ENCODE measurements at places on chromosomes 4 and X.

- no peak for DNase-seq
Measured at GRCh38 chr4:71689822-71690221, 94.1 kb downstream of the GC start.

DNA sequence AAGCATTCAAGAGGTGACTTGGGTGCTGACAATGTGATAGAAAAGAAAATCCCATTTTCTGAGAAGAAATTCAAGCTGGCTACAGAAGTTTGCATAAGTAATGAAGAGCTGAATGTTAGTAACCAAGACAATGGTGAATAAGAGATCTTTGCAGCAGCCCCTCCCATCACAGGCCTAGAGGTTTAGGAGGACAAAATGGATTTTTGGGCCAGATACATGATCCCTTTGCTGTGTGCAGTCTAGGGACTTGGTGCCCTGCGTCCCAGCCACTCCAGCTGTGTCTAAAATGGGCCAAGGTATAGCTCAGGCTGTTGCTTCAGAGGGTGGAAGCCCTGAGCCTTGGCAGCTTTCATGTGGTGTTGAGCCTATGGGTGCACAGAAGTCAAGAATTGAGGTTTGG is 107.0 kb upstream of the EPHA5 start:
- no peak for DNase-seq

GRCh38 chr4:63556332-63556731 is 852.9 kb downstream of the TECRL start:
- DNase-seq, result no peak

DNA sequence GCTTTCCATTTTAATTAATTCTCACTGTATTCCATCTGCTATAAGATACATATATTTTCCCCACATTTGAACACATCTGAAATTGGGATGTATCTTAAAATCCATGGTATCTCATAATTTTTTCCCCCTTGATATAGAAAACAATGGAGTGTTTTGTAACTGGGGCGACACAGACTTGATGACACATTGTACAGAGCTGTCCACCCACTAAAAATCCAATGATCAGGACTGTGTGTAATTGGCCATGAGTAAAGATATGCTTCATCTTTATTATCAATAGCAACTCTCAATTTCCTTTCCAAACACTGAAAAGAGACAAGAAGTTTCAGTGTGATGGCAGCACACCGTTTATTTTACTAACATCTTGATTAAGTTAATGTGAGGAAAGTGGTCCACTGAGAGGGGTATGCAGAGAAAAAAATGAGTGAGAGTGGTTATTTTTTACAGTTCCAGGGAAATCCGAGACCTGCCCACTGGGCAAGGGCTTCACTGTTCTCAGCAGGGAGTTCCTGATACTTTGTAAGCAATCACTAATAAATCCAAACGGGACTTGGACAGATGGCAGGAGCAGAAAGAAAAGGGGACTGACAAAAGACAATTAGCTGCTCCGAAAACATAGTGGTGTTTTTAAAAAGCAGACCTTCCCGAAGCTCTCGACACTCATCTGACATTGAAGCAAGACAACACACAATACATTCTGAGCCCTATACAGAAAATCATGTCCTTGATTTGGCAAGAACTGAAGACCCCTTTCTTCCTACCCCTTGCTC is 149.4 kb downstream of the TSPAN5 start:
- no peak for DNase-seq

DNA sequence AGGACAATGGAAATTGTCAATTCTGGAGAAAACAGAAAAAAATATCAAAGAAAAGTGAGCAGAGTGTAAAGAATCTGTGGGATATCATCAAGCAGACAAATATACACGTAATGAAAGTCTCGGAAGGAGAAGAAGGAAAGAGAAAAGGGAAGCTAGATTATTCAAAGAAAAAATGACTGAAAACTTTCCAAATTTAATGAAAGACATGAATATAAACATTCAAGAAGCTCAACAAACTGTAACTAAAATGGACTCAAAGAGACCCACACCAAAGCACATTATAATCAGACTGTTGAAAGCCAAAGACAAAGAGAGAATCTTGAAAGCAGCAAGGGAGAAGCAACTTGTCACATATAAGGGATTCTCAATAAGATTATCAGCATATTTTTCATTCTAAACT is 28.3 kb downstream of the PARM1 start:
- no peak for DNase-seq

DNA sequence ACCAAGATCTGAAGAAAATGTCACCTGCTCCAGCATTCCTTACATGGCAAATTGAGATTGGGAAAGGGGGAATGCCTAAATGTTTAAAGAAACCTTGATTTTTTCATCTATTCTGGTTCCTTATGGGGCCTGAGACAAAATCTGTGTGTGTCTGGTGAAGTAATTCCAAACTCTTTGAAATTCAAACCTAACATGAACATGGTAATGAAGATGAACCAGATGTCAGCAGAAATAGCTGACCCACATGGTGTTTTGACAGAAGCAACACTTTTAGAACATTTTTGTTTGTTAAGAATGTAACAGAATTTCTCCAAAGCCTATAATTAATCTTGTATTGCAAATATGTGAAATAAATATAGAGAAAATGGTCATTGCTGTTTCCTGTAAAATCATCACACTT is 133.0 kb downstream of the PARM1 start:
- no peak for DNase-seq

DNA sequence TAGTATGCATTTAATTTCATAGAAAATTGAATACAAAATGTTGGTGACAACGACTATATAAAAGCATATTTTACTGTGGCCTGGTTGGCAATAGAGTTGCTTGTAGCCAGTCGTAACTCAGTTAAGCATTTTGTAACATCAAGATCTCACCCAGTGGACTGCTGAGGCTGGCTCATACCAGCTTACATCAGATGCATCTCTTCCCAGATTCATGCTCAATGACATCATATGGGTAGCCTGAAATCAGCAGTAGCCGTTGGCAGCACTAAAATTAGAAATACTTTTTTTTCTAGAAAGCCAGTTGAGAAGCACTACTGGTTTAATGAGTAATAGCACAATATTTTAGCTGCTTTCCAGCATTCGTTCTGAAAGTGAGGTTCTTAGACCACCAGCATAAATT is 341.2 kb downstream of the TECRL start:
- DNase-seq, result no peak

DNA sequence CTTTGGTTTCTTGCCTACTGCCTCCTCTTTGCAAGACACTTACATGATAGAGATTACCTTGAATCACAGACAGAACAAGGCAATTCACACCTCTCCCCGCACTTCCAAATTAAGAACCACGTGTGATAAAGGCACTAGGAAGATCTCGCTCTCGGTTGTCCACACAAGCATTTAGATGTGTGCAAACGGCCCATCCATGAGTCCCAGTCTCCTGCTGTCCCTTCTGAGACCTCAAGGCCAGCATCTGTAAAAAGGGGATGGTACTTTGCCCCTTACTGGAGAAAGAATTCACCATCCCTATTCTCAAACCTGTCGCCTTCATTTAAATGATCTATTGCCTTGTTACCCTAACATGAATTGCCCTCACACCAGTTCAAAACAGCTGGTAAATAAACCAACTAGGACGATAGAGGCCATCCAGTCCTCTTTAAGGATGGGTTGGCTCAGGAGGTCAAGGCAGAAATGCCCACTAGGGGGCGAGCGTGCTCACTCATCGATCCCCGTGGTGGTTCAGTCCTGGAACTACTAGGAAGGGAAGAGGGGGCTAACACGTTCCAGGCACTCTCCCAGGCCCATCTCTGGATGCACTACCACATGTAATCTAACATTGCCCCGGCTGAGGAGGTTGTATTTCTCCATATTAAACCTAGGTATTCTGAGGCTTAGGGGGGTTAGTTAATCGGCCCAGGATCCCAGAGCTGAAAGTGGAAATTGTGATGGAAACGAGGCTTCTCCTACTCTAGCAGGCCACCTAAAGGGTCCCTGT is 95.8 kb downstream of the DHX15 start:
- peak; percentile 47 for DNase-seq

- no peak for DNase-seq
Measured at GRCh38 chrX:13419276-13419675, 99.4 kb upstream of the ATXN3L start.

- DNase-seq, result no peak
Measured at GRCh38 chr4:11326021-11326420, 102.7 kb downstream of the HS3ST1 start.

GRCh38 chr4:37905533-37906169 is 14.8 kb downstream of the TBC1D1 start:
- no peak for DNase-seq

GRCh38 chrX:149372866-149373265 is 132.2 kb downstream of the IDS start:
- DNase-seq, result no peak

- no peak for DNase-seq
Measured at GRCh38 chr4:10082459-10083272, 33.9 kb downstream of the WDR1 start.

DNA sequence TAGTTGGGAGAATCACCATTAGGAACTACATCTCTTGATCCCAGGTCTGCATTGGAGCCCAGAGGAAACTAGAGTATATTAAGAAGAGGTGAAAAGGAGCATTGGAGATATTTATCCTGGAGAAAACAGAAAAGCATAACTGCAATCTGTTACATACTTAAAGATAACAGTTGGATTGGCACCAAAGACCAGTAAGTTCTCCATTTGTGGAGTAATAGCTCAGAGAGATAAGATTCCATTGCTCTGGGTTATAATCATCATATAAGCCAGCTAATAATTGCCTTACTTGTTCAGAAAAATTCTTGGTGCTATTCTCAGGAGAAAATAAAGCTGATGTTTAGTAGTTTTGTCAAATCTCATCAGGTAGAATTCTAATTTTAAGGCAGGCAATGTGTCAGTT is 20.6 kb downstream of the GRPR start:
- DNase-seq, result no peak

DNA sequence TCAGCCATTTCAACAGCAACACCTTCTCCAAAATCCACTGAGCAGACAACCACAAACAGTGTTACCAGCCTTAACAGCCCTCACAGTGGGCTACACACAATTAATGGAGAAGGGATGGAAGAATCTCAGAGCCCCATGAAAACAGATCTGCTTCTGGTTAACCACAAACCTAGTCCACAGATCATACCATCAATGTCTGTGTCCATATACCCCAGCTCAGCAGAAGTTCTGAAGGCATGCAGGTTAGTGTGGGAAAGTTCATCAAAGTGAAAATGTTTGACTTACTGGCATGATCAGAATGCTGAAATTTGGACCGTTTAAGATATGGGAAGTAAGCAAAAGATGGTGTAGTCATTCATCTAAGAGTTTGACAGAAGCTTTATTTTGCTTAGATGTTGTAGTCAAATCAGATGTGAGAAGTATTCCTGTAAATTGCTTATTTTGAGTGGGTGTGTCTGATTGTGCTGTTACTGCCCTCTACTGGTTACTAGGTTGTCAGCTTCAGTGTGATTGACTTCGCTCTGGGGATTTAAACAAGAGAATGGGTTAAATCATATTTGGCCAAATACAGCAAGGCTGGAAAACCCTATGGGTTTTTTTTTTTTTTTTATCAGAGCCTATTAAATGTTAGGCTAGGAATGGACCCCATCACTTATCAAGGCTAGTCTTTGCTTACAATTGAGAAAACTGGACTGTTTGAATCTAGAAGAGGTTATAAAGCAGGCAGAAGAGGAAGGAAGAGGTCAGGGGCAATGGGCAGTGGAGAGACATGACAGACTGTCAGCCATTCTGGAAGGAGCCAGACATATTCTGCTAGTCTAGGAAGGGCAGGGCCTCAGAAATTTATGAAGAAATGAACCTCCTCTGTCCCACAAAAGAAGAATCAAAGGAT is 130.3 kb downstream of the DIPK2B start:
- peak; percentile 42 for DNase-seq

GRCh38 chrX:31590581-31591114 is 518.8 kb upstream of the FTHL17 start:
- DNase-seq, result peak; percentile 12

DNA sequence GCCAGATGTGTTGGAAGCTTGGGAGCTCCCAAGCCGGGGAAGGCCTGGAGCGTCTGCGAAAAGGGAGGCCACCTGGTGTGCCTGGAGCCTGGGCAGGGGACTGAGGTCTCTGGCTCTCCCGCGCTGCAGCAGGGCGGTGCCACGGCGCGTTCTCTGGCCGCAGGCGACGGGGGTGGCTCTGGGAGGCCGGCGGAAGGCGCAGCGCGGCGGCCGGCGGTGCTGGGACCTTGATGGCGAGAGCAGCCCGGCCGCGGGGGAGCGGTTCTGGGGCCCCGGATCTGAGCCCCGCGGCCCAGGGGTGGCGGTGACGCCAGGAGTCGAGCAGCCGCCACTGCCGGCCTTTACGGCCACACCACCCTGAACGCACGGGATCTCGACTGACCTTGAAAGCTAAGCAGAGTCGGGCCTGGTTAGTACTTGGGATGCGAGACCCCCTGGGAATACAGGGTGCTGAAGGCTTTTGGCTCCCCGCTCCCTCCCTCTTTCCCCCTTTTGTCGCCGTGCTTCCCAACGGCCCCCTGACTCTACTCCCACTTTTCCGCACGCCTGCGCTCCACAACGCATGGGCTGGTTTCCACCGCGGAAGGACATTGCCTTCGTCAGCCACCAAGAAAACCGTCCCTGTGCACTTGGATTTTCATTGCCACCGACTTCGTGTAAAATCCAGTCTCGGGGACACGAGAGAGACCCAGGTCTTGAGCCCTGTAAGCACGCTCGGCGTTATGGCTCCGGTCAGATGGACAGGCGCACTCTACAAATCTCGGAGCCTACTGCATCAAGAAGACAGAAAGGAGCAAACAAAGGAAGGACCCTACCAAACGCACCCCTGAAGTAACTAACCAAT is 9.5 kb downstream of the FRG2 start:
- DNase-seq, result no peak

DNA sequence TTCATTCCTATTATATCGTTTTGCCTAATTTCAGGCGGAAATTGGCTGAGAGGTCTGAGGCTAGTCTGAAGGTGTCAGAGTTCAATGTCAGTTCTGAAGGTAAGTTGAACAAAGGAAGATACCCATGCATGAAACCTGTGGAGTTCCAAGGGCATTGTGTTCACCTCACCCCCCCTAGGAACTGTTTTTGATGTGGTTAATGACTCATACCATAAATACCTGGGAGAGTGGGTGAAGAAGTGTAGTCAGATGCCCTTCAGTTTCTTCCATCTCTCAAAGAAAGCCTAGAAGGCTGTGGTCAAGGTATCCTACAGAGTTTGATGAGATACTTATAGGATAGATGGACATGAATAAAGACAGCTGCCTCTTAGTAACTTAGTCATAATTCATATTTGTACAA is 2.7 kb downstream of the UTP14A start:
- DNase-seq, result peak; percentile 6

DNA sequence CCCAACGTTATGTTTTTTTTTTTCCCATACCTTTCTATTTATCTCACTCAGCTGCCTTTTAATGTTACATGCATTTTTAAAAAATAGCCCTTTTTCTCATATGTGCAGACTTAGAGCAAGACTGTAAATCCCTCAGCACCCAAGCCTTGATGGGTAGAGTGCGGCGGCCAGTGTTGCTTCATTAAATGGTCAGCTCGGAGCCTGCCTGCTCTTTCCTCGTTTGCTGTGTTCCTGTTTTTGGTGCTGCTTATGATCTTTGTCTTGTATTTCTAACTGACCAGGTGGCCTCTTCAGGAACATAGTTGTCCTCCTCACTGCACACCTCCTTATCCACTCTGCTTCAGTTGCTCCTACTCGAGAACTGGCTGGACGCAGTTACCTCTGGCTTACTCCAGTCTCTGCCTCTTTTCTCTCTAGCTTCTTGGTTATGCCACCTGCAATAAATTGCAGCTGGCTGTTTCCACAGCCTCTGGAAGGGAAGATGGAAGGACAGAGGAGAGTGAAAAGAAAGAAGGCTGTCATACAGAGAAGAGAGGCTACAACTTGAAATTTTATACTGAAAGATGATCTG is 10.7 kb downstream of the RBPJ start:
- no peak for DNase-seq

GRCh38 chr4:38132107-38132673 is 172.0 kb downstream of the PTTG2 start:
- DNase-seq, result peak; percentile 49
